ENCODE measurements at places on chromosomes 4 and X.

DNA sequence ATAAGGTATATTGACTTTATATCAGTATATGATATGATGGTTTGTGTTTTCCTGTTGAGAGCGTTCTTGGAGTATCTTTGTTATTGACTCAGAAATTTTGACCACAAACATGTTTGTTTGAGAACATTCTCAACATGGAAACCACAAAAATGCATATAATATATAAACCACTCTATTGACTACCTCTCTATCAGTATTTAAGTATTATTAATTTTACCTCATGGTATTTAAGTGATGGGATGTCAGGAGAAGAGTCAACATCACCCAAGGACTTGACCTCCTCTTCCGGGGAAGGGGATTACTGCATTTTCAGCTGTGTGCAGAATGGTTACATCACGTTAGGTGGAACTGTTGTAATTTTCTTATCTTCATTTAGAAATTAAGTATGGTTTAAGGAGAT lies 54.3 kb upstream of the PUDP start:
- no peaks in the 10 kb centered on the region for H3K4me1 ChIP-seq
- H3K27me3 ChIP-seq = no peaks in the 10 kb centered on the region
- H3K4me3 ChIP-seq = no peak overlapping the region
- no peak for DNase-seq
- H3K36me3 ChIP-seq = no peaks in the 10 kb centered on the region
- H3K27ac ChIP-seq = no peak overlapping the region

- H3K27me3 ChIP-seq = no peaks in the 10 kb centered on the region
- H3K4me1 ChIP-seq = no peaks in the 10 kb centered on the region
- no peak overlapping the region for H3K27ac ChIP-seq
- no peak overlapping the region for H3K4me3 ChIP-seq
- no peak for DNase-seq
- H3K36me3 ChIP-seq = no peaks in the 10 kb centered on the region
Measured at GRCh38 chr4:28565396-28565795, 1704.8 kb downstream of the STIM2 start.

- no peak overlapping the region for H3K4me3 ChIP-seq
- H3K4me1 ChIP-seq = no peaks in the 10 kb centered on the region
- H3K27ac ChIP-seq = no peak overlapping the region
- H3K36me3 ChIP-seq = no peaks in the 10 kb centered on the region
Measured at GRCh38 chr4:127525608-127526007, 107.1 kb upstream of the INTU start.

- DNase-seq = no peak
- no peak overlapping the region for H3K4me3 ChIP-seq
- H3K36me3 ChIP-seq = no peaks in the 10 kb centered on the region
- no peaks in the 10 kb centered on the region for H3K27me3 ChIP-seq
Measured at GRCh38 chr4:59503731-59504130, 1696.4 kb upstream of the ADGRL3 start.

DNA sequence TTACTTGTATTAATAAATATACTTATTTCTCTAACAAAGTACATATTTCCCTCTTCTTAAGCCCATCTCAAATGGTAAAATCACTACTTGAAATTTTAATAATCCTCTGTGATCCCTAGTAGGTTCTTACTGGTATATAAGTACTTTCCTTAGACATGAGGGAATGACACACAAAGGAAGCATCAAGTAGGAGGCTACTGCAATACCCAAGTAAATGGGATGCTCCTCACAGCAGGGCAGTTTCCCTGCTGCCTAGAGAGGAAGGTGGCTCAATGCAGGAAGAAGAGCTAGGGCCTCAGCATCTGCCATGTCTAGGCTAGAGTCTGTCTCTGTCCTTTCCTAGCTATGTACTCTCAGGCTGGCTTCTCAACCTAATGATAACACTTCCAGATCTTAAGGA lies 122.1 kb upstream of the DIPK2B start:
- H3K36me3 ChIP-seq = no peaks in the 10 kb centered on the region
- DNase-seq = no peak
- no peaks in the 10 kb centered on the region for H3K4me1 ChIP-seq
- no peak overlapping the region for H3K27ac ChIP-seq

DNA sequence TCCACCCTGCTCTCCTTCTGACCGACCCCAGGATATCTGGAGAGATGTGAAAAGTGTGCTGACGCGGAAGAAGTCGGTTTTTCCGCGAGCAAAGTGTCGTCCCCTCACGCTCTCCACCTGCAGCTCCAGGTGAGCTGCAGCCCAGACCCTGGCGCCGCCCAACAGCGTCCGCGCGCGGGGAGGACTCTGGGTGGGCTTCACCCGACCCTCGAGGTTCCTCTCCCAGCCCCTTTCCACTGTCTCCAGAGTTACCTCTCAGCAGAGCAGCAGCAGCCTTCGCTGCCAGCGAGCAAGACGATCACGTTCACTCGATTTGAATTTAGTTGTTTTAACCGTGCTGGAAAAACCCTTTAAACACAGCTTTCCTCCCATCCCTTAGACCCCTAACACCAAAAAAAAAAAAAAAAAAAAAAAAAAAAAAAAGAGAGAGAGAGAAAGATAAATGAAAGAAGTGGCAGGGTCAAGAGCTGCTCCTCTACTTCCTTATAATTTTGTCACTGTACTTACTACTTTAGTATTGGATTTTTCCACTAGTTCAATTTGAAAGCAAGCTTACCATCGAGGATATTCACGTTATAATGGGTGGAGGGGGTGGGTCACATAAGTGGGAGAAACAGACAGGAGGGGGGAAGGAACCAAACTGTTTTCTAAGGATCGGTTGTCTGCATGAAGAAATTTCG lies 758 bp upstream of the NR3C2 start:
- H3K4me1 ChIP-seq = no peaks in the 10 kb centered on the region
- H3K36me3 ChIP-seq = no peaks in the 10 kb centered on the region
- peak overlapping the region; percentile 95 for H3K4me3 ChIP-seq
- H3K27ac ChIP-seq = peak overlapping the region; percentile 98
- DNase-seq = no peak

- no peak overlapping the region for H3K27ac ChIP-seq
- no peak overlapping the region for H3K4me3 ChIP-seq
- DNase-seq = no peak
- H3K27me3 ChIP-seq = no peaks in the 10 kb centered on the region
- H3K36me3 ChIP-seq = no peaks in the 10 kb centered on the region
Measured at GRCh38 chr4:141077611-141078225, 55.6 kb downstream of the RNF150 start.

GRCh38 chr4:155615081-155615887 lies 51.4 kb upstream of the GUCY1A1 start:
- no peaks in the 10 kb centered on the region for H3K4me1 ChIP-seq
- no peak overlapping the region for H3K4me3 ChIP-seq
- DNase-seq = no peak
- H3K27me3 ChIP-seq = no peaks in the 10 kb centered on the region

Data from breast epithelium (tissue), 4 donors.